ENCODE measurements at places on chromosomes 1 and 21. TPM values are rescaled to one million over a fixed set of nuclear protein-coding genes. Genes with fewer than 3 reads are reported as not detected.

Gene SLC35A3
- 5.5 TPM for total RNA-seq

Gene RGS18
- not detected for total RNA-seq

Gene PLCH2
- not detected for total RNA-seq

Gene CCDC181
- 0.38 TPM for total RNA-seq

Gene LIN28A
- total RNA-seq = 0.08 TPM

Gene CFAP126
- total RNA-seq = not detected

Gene MIXL1
- not detected for total RNA-seq

Gene NCF2
- total RNA-seq = not detected

Gene FOXD3
- total RNA-seq = not detected

Gene NKAIN1
- 0.08 TPM for total RNA-seq

Gene TMEM50A
- total RNA-seq = 176 TPM

Gene HES4
- total RNA-seq = 1.9 TPM

Gene SPATA1
- total RNA-seq = 0.15 TPM

Gene BMP8A
- total RNA-seq = 0.47 TPM

Gene GSTM5
- 0.60 TPM for total RNA-seq

Gene SVBP
- total RNA-seq = 5.0 TPM

Gene RHD
- total RNA-seq = not detected

Gene FCMR
- total RNA-seq = not detected

Gene AKR7A3
- total RNA-seq = 0.15 TPM

Gene RIPPLY3
- not detected for total RNA-seq

Gene KLF17
- total RNA-seq = 0.23 TPM

Gene PADI4
- total RNA-seq = not detected

Gene ALG14
- 1.7 TPM for total RNA-seq

Gene LCE1B
- total RNA-seq = not detected

Gene GPX7
- total RNA-seq = 12.8 TPM

Gene CELA3B
- not detected for total RNA-seq

Gene SELE
- total RNA-seq = 0.45 TPM

Gene CACHD1
- total RNA-seq = 6.7 TPM

Gene THEM5
- total RNA-seq = not detected

Gene FCRL4
- not detected for total RNA-seq

Gene CASQ1
- total RNA-seq = not detected

Gene RGS13
- total RNA-seq = not detected

Gene ZFP69B
- total RNA-seq = 7.2 TPM

Gene MYOG
- total RNA-seq = not detected

Gene BARHL2
- total RNA-seq = not detected

Gene CRP
- total RNA-seq = not detected

Gene BTBD8
- 5.1 TPM for total RNA-seq

Gene CELA2B
- total RNA-seq = not detected

Gene CBR1
- 134 TPM for total RNA-seq

Gene ESRRG
- total RNA-seq = 0.12 TPM

Gene AGMAT
- 0.53 TPM for total RNA-seq

Gene SZT2
- total RNA-seq = 34.6 TPM

Gene CFHR2
- not detected for total RNA-seq

Gene GCSAML
- not detected for total RNA-seq

Gene LDLRAD1
- not detected for total RNA-seq

Gene MATN1
- 0.23 TPM for total RNA-seq

Gene NGF
- total RNA-seq = 1.5 TPM

Gene GRIK3
- total RNA-seq = not detected

Gene PLPP3
- total RNA-seq = 26.1 TPM

Gene BROX
- total RNA-seq = 15.7 TPM
